ENCODE measurements at places on chromosomes 4 and X. TPM values are rescaled to one million over a fixed set of nuclear protein-coding genes. Genes with fewer than 3 reads are reported as not detected.

DNA sequence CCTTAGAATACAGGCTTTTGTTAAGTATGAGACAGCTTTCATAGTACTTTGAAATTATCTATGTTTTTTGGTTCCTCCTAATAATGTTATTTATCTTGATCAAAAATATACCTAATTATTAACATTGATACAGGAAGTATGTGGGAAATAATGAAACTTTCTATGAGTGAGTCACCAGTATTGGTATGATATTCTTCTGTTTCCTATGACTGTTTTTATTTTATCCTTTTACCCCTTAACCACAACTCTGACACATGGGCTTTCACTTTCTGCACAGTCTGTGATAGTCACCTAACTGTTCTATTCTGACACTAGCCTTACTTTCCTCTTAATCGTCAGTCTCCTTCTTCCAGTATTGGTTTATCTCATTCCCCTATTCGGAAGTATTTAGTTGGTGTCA is 4.7 kb downstream of the THAP9 start:
- DNase-seq: no peak

DNA sequence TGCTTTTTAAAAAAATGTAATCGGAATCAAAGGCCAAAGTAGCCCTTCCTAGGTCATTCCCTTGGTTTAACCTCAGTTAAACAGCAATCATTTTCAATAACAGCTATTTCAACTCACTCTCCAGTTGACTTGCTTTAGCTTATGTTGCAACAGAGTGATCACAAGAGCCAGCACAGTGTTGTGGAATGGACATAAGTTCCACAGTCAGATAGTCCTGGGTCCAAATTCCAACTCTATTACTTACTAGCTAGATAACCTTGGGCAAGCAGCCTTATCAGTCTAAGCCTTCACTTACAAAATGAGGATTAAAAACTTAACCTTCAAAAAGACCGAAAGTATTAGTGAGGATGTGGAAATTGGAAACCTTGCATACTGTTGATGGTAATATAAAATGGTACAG is 9.2 kb upstream of the GPC3 start:
- DNase-seq: peak; percentile 22

- peak; percentile 24 for DNase-seq
Observed at GRCh38 chrX:21993265-21993664, 38.9 kb upstream of the PHEX start.

DNA sequence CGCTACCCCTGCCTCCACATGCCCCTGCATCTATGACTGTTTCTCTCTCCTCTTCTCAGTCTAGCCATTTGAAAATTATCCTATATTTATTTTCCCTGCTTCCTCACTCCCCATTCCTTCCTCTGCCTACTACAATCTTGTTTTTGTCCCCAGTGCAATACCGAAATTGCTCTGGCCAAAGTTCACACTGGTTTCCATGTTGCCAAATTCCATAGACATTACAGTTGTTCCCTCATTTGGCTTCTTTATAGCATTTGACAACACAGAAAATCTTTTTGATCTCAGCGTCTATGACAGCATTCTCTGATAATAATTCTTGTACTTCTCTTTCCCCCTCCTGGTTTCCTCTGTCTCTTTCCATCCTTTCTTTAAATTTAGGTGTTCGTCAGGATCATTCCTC is 99.4 kb downstream of the GPR82 start:
- DNase-seq: peak; percentile 15

DNA sequence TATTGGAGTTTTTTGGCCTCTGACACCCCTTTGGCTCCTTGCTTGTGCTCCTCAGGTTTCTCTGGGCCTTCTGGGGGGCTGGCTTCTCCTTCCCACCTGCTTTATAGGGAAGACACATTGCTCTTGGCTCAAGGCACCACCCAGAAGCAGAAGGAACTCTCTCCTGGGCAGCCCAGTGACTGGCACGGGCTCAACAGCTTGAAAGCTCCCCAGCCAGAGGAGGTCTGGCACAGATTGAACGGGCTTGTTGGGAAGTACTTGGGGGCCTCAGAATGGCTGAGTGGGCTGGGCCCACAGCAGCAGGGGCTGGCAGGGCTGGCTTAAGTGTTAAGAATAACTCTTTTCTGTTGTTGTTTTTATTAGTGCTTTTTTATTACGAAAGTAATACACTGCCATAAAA is 11.2 kb upstream of the ZNF185 start:
- DNase-seq: no peak

Gene UGT2A1
- not detected for total RNA-seq

DNA sequence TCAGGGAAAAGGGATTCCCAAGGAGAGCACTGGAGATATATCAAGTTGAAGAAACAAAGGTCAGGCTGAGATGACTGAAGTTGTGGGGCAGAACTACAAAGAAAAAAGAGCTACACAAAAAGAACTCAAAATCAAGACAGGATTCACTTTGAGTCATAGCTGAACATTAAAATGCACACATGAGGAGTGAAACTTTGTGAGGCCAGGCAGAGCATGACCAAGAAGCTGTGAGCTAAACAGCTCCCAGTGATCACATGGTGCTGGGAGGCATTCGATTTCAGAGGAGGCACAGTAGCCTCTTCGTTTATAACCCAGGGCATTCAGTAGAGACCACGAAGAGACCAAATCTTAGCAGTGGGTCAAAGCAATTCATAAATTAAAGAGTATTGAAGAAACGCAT is 145.3 kb downstream of the ATRX start:
- DNase-seq: no peak

- DNase-seq: peak; percentile 8
Observed at GRCh38 chrX:102658556-102658955, 7.3 kb downstream of the GPRASP1 start.

DNA sequence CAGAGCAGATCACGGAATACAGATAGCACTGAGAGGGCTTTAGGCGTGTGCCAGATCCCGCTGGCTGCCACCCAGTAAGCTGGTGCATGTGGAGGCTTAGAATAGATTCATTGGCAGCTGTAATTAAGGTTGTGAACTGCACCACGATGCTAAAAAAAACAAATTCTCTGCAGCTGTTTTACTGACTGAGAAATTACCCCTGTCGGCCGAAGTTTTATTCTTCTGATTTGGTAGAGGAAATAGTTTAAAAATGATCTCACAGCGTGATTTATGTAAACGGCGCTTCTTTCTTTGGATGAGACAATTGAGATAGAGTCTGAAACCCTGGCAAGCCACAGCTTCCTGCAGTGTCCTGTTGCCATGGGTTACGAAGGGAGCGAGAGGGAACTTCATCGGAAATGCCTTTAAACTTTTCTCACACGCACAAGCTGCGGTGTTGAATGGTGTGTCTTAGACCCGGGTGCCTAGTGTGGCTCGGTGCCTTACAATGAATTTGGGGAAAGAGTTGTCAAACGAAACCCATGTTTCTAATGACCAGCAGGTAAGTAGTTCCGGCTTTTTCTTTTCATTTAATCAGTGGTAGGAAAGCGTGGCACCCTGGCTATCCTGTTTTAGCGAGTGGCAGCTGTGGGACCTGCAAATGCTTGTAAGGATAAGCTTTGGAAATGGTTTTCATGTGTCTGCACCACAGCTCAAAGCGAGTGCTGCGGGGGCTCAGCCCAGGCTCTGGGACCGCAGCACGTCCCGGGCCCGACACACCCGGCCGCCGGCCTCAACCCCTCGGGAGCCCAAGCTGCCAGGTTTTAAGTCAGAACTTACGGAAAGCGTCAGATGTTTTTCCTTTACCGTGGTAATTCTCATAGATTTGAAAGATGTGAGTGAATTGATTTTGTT is 71.7 kb upstream of the HGFAC start:
- DNase-seq: peak; percentile 62

DNA sequence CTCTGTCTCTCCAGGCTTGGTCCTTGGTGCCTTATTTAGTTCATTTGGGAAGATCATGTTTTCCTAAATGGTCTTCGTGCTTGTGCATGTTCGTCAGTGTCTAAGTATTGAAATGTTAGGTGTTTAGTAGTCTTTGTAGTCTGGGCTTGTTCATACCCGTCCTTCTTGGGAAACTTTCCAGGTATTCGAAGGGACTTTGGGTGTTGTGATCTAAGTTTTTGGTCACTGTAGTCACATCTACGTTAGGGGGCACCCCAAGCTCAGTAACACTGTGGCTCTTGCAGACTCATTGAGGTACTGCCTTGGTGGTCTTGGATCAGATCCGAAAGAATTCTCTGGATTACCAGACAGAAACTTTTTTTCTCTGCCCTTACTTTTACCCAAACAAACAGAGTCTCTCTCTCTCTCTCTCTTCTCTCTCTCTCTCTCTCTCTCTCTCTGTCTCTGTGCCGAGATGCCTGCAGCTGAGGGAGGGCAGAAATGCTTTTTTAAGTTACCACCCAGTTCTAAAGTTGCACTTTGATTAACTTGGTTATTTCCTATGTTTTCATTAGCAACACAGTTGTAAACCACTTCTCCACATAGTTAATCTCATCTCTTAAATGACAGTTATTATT is 67.6 kb upstream of the SLC7A3 start:
- peak; percentile 65 for DNase-seq

DNA sequence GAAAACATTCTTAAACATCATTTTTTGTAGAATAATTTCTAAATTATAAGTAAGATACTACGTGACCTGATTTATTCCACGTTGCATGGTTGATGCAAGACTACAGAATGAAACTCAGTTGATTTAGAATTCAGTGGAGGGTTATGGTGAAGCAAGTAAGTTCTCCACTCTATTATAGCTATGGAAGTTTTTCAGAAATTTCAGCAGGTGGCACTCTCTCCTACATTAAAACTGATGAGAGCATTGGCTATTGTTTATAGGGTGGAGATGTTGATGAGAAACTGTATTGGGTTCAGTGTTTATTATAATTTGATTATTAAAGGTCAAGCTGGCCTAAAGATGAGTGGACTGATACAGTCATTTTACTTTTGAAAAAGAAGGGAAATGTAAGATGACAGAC is 88.0 kb downstream of the FNIP2 start:
- peak; percentile 54 for DNase-seq

GRCh38 chrX:128653524-128654060 is 601.4 kb upstream of the ACTRT1 start:
- no peak for DNase-seq

- no peak for DNase-seq
Observed at GRCh38 chr4:94480362-94480951, 28.7 kb downstream of the PDLIM5 start.

DNA sequence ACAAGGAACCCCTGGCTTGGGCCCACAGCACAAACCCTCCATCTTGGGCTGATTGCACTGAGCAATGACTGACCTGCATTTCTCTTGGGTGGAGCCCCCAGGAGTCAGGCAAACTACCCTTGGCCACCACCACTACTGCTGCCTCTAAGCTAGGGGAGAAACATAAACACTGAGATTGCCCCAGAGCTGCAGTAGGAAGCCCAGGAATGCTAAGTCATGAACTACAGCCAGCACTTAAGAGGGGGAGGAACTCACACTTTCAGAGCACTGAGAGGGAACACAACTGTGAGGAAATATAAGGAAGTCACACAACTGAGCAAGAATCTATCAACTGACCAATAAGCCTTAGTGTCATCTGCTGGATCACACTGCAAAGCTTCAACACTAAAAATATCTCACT is 111.6 kb upstream of the PPP3CA start:
- no peak for DNase-seq

GRCh38 chrX:123878252-123878721 is 18.4 kb downstream of the XIAP start:
- peak; percentile 56 for DNase-seq

GRCh38 chr4:7539659-7540058 is 104.9 kb upstream of the PSAPL1 start:
- peak; percentile 7 for DNase-seq

Gene ADH1C
- 0.83 TPM for total RNA-seq

DNA sequence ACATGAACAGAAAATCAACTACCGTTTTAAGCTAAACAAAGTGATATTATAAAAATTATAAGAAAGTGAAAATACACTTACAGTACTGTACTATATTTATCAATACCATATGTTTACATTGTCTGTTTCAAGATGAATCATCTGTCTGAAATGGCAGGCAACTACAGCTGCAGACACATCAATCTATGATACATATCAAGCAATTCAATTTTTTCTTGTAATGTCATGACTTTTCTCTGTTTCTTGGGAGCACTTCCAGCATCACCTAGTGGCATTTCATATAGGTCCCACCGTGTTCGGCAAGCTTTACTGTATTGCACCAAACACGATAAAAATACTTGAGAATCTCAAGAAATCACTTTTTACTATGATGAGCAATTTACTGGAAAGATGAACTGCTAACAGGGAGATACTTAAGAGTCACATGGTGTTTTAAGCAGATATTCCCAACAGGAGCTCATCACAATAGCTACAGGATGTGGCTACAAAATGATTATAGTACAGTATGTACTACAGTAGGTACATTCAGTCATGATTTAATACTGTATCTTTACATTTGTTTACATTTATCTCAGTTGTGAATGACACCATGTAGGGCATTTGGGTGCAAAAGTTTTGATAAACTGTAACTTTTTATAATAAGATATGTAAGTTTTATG is 207.4 kb downstream of the ADAM29 start:
- DNase-seq: no peak

DNA sequence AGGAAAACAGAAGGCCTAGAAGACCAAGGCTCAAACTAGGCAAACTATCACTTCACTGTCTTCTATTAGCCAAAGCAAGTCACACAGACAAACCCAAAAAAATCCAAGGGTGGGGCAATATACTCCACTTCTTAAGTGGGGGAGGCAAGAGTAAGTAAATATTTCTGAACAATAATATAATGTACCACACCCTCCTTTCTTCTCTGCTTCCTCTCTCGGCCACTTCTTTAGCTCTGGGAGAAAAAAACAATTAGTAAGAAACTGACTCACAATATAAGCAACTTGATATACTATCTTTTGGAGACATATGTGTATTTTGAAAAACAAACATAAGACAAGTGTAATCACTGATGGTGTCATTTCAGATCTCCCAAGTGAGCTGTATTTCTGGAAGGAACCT is 14.8 kb downstream of the DCAF8L1 start:
- no peak for DNase-seq
